ENCODE measurements at places on chromosomes 3 and 15.

- DNase-seq = no peak
These were observed 199.5 kb downstream of the TBC1D2B start for GRCh38 chr15:77877869-77878577.

DNA sequence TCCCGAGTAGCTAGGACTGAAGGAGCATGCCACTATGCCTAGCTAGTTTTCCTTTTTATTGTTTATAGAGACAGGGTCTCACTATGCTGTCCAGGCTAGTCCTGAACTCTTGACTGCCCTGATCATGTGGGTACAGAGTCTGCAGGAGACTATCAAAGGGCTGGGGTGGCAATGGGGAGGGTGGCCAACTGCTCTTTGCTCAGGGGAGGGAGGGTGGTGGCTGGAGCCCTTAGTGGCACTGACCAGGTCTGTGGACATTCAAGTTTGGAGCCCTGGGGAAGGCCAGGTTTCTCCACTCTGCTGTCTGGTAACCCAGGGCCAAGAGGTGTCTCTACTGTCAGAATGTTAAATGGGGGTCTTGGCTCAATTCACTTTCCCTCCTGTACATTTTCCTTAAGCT, 122.0 kb downstream of the SEC22A start:
- no peak for DNase-seq

DNA sequence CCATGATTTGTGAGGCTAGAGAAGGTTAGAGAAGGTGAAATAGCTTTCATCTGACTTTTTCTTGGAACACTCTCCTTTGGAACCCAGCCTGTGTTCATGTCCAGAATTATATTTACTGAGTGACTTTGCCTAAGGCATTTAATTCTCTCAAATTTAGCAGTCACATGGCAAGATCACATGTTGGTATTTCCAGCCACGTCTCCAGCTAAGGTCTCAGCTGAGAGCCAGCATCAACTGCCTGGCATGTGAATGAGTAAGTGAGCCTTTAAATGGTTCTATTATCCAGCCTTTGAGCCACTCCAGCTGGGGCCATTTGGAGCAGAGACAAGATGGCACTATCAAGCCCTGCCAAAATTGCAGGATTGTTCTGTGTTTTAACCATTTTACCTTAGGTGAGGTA, 130.2 kb upstream of the SGO1 start:
- no peak for DNase-seq

GRCh38 chr3:24196526-24196925, 251.4 kb downstream of the NR1D2 start:
- DNase-seq = no peak

DNA sequence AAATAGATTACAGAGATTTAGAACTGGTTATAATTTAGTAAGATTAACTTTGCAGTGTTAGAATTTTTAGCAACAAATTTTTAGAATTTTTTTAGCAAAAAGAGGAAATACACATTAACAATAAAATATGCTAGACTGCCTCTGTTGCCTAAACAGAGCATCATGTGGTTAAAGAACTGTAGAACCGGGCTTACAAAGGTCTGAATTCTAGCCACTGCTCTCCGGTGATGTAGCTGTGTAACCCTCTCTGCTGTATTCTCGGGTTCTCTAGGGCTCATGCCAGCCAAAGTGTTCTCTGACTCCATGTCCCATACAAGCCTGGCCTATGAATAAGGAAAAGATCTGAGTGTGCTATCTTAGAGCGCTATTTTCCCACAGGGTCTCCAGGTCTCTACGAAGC, 2.9 kb upstream of the P2RY12 start:
- no peak for DNase-seq

GRCh38 chr3:75262661-75263060, 401.5 kb upstream of the FRG2C start:
- no peak for DNase-seq

GRCh38 chr3:182837855-182838454, 44.7 kb downstream of the ATP11B start:
- DNase-seq = no peak

GRCh38 chr15:93312891-93313486, 224.0 kb upstream of the RGMA start:
- no peak for DNase-seq

DNA sequence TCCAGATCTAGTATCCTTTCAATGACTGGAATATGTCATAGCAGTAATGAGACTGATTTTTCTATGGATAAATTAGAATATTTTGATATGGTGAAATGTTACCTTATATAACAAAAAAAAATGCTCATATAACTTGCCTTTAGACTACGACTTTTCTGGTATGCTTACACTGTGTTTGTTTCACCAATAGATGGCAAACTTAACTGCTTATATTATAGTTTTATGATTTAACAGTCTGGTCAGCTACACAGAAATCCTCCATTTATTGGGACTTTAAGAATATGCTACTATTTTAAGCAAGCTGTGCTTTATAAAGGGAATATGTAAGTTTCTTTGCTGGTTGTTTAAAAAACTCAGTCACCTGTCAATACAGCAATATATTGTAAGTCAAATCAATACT, 205.6 kb downstream of the VGLL3 start:
- no peak for DNase-seq

DNA sequence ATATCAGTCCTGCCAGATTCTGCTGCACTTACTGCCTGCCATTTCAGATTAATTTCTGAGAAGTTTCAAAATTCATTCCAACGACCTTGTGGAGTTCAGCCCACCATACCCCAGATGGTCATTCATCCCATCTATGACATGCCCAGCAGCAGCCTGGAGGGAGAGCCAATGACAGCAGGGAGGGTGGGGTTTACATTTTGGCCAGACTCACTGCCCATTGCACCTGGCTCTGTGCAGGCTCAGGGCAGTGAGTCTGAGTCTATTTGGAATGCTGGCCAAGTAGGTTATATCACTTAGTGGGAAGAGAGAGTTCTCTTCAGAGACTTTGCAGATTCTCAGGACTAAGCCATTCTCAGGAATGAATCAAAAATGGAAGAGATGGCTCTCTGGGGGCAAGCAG, 21.5 kb downstream of the SRPRB start:
- no peak for DNase-seq

DNA sequence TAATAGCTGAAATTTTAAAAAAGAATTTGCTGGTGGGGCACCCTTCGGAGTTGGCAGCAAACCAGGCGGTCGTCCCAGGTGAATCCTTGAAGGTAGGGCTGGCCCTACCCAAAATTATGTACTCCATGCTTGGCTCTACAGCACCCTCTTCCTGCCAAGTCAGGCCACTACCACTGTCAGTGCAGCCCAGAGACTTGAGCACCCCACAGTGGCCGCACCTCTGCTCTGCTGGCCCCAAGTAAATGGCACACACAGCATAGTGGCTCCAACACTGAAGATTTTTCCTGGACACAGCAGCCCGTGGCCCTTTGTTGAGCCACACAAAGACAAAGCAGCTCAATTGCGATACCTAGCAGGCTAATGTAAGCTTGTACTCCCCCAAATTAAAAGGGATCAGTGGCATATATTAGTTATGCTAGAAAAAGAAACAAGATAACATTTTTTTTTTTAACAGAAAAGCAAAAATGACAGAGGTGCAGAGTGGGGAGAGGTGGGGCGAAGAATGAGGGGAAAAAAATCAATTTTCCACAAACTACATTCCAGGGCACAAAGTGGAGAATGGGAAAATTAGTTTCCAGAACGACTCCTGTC, 250.5 kb downstream of the UACA start:
- DNase-seq = peak; percentile 53

GRCh38 chr3:24354230-24354629, 140.4 kb downstream of the THRB start:
- no peak for DNase-seq

DNA sequence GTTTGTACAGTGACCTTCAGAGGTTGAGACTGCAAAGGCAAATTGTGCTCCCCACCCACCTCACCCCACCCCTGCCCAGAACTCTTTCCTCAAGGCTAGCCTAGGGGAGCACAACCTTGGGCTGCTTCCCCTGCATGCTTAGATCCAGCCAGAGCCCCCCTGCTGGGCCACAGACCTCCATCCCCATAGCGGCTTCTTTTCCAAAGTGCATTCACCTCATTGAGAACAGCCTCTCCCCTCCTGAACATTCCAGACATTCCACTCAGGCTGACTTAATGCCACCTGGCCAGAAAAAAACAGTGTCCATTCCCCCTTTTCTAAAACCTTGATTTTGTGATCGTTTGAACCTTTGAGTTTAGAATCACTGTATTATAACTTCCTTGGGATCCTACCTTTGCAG, 124.4 kb upstream of the TOPAZ1 start:
- DNase-seq = no peak

Data from D721Med (cell line).